CD4-positive, CD25-positive, alpha-beta regulatory T cell (primary cell): ENCODE measurements at places on chromosomes 11 and 22. TPM values are rescaled to one million over a fixed set of nuclear protein-coding genes. Genes with fewer than 3 reads are reported as not detected.

DTX4 gene
- total RNA-seq, result 1.0 TPM

KDM4E gene
- not detected for total RNA-seq

APOBEC3B gene
- 2.1 TPM for total RNA-seq

CD151 gene
- 20.7 TPM for total RNA-seq

NADSYN1 gene
- 151 TPM for total RNA-seq

IL10RA gene
- 661 TPM for total RNA-seq

MAPK1 gene
- total RNA-seq, result 88.0 TPM

ATM gene
- total RNA-seq, result 194 TPM

NUDT8 gene
- total RNA-seq, result 1.9 TPM

CASP4 gene
- total RNA-seq, result 116 TPM

ACRV1 gene
- total RNA-seq, result not detected

MGAT3 gene
- total RNA-seq, result 0.12 TPM

DMC1 gene
- total RNA-seq, result not detected

SCGB1C1 gene
- not detected for total RNA-seq

LRRC10B gene
- total RNA-seq, result not detected

OSBPL5 gene
- 2.2 TPM for total RNA-seq

CALCA gene
- total RNA-seq, result not detected

PTDSS2 gene
- 19.3 TPM for total RNA-seq

TMEM86A gene
- 4.8 TPM for total RNA-seq

BCO2 gene
- 0.81 TPM for total RNA-seq

TSGA10IP gene
- not detected for total RNA-seq

SLC22A9 gene
- not detected for total RNA-seq

POU2AF1 gene
- 4.8 TPM for total RNA-seq

PRPF19 gene
- 67.6 TPM for total RNA-seq

FREY1 gene
- total RNA-seq, result 1.8 TPM

POTEH gene
- total RNA-seq, result not detected

NPTXR gene
- 1.3 TPM for total RNA-seq

NPAS4 gene
- total RNA-seq, result not detected

CRYBB2 gene
- not detected for total RNA-seq

TBX1 gene
- total RNA-seq, result not detected
